Mucosa of gallbladder (tissue), 1 donor: ENCODE measurements at places on chromosomes 2 and 18. TPM values are rescaled to one million over a fixed set of nuclear protein-coding genes. Genes with fewer than 3 reads are reported as not detected.

NEB gene
- total RNA-seq: 140 TPM

RNASEH1 gene
- 14.9 TPM for total RNA-seq

MRPL33 gene
- total RNA-seq: 78.5 TPM

ANKRD62 gene
- not detected for total RNA-seq

BZW1 gene
- total RNA-seq: 158 TPM

ICOS gene
- 0.98 TPM for total RNA-seq

SDC1 gene
- 1,059 TPM for total RNA-seq

UGT1A1 gene
- total RNA-seq: 2.6 TPM

SIX2 gene
- not detected for total RNA-seq

FBXO11 gene
- 58.2 TPM for total RNA-seq

DNA sequence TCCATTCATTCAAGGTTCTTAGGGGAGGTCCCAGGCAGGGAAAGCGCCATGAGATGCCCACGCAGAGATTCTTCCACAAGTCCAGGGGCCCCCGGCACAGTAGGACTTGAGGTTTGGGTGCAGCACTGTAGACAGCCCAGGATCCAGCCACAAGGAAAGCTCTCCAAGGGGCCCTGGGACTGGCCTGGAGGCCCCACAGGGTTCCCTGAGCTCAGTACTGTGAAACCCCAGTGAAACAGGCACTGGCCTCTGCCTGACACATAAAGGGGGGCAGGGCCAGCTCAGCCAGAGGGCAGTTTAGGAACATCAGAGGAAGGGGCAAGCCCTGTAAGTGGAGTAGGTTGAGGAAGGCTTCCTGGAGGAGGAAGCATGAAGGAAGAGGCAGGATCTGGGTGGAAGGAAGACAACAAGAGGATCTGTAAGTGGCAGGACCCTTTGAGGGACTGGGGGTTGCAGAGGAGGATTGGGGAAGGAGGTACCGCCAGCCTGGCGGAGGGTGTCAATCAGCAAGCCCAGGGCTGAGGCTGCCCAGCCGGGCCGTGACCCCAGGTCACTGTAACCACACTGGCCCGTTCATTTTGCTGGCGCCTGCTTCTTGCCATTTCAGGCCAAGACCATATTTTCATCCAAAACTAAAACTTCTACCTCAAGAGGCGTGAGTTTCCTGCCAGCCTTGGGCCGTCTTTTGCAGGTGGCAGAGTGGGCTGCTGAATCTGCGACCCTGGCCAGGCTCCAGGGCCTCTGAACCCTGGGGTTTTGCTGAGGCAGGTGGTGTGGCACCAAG lies 175.2 kb downstream of the SMAD7 start:
- no peak for DNase-seq

GRCh38 chr18:57209713-57210106 lies 62.8 kb downstream of the BOD1L2 start:
- DNase-seq: no peak

DNA sequence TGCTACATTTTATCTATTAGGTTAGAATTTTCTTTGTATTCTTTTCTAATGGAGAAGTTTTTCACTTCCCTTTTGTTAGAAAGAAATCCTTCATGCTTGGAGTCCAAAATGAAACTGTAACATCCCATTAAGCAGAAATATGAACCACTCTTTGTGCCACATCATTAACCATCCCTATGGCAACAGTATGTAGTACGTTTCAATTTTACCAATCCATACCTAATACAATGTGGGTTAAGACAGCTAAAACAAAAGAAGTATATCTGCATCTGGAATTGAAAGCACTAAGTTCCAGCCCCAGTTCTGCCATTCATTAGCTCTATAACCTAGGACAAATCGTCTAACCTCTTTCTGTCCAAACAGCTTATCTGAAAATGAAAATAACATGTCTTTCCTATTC lies 409.2 kb upstream of the SPHKAP start:
- no peak for DNase-seq

DNA sequence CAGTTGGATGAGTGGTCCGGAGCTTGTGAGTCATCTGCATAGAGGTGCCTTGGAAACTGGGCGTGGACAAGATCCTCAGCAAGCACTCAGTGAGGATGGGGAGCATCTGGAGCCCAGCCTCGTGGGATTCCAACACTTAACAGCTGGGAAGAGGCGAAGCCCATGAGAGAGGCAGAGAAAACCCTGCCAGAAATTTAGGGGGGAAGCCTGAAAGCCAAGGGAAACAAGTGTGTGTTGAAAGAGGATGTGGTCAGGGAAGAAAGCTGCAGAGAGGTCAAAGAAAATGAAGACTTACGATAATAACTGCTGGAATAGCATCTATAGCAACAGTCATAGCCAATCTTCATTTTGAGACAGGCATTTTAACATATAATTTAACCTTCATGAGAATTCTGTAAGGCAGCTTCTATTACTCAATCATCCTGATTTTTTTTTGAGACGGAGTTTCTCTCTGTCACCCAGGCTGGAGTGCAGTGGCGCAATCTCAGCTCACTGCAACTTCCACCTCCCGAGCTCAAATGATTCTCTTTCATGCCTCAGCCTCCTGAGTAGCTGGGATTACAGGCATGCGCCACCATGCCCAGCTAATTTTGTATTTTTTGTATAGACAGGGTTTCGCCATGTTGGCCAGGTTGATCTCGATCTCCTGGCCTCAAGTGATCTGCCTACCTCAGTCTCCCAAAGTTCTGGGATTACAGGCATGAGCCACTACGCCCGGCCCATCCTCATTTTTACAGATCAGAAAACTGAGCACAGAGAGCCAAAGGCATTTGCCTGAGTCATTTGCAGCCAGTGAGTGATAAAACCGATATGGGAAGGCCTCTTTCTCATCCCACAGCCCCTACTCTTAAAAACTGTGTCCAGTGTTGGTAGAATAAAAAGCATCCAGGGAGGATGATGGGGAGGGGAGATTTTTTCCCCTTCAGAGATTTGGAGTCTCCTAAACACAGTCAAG lies 214.4 kb upstream of the EPAS1 start:
- DNase-seq: no peak

DNA sequence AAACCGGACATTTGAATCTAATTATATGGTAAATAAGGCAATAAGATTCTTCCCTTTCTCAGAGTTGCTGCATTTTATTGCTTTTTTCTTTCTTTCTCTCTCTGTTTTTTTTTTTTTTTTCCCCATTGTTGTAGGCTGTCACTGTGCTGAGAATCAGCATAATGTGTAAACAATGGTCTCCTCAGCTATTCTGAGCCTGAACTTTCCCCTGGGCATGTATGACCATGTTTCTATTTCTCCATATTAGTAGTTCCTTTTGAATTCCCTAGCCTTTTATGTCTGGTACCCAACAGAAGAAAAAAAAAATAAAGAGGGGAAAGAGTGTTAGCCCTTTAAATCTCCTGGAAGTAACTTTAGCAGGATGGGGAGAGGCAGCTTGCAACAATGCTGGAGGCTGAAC lies 1862.5 kb downstream of the SUCLG1 start:
- no peak for DNase-seq

DNA sequence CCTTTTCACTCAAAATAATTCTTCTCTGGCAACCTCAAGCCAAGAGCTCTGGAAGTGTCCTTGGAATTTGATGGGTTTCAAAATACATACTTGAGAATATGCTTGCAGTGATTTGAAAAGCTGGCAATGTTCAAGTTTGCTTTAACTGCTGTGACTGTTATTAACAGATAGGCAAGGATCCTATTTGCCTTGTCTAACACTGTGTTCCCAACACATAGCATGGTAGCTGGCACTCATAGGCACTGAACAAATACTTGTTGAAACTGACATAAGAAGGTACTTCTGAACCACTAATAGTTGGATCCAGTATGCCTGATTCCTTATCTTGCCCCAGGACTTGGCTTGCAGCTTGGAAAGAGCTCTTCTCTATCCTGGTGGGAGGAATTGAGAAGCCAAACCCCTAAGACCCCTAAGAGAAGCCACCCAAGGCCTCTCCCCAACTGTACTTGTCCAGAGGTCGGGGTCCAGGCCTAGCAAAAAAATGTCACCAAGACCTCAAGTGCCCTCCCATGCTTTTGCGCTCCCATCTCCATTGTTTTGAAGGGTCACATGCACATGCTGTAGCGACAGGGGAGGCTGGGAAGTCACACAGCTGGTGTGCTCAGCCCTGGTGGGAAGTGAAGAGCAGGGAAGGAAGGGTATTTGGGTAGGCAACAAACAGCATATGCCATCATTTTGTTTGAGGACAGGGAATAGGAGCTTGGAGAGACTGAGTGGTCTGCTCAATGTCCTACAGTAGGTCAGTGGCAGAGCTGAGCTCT lies 118.4 kb upstream of the HAAO start:
- DNase-seq: no peak

GRCh38 chr2:204255526-204255925 lies 289.7 kb upstream of the PARD3B start:
- no peak for DNase-seq

- DNase-seq: no peak
Measured at GRCh38 chr2:40173276-40173675, 278.6 kb downstream of the SLC8A1 start.

- no peak for DNase-seq
Measured at GRCh38 chr18:78739882-78740677, 239.5 kb upstream of the SALL3 start.

DNA sequence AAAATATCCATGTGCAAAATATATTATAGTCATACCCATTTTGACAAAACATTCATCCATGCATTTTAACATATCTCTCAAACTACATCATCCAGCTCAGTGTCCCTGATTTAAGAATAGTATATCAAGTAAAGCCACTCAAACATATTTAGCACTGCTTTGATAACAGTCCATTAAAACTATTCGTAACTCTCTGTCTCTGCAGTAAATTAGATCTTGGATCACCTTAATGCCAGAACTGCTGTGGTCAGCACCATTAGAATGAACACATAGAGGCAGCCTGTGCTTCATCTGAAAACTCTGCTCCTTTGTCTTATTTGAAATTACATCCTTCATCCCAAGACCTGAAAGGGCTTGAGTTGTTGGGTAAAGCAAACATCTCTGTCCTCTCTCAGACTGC lies 234.0 kb downstream of the MBD2 start:
- no peak for DNase-seq

DNA sequence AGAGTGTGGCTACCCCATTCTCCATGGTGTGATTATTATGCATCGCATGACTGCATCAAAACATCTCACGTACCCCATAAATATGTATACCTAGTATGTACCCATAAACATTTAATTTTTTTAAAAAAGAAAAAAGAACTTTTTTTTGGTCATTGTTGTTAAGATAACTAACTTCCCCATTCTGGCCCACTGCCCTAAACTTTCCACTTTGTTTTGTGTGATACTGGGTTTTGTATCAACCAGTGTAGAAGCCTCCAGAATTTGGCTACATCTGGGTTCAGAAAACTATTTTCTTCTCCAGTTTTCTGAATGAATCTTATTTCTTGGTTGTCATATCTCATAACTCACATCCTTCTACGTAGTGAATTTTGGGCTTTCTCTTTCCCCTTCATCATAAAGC lies 62.3 kb upstream of the NABP1 start:
- no peak for DNase-seq

DNA sequence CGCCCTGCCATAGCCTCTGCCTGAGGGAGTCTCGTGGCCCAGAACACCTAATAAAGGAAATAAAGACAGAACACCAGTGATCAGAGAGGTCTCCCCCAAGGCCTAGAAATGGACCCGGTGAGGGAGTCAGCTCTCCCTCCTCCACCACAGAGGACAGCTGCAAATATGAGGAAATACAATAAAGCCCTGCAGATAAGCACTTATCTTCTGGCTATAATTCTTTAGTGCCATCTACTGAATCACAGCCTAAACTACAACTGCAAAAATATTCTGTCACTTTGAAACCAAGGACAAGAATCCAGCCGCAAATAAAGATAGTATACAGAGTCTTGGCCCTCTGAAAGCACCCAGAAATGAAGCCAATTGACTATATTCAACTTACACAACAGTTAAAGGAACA lies 42.4 kb upstream of the TACR1 start:
- DNase-seq: no peak

GRCh38 chr2:199922856-199923255 lies 11.8 kb downstream of the C2orf69 start:
- DNase-seq: no peak

- no peak for DNase-seq
Measured at GRCh38 chr2:75087736-75088135, 111.6 kb downstream of the TACR1 start.

GRCh38 chr2:86704459-86704971 lies 15.6 kb upstream of the RMND5A start:
- DNase-seq: peak; percentile 73

DNA sequence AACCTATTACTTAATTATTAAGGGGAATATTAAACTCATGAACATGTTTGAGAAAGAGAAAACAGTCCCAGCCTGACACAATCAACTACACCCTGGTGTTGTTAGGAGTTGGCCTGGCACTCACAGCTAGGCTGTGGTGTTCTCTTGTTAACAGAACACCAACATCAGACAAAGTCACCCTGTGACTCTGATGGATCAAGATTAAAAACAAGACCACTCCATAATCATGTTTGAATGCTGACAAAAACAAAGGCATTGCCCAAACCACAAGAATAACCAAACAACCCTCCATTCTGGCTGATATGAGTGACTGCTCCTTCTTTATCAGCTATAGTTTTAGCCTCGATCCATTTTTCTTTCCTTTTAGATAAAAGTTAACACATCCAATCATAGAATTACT lies 3.0 kb downstream of the BOLL start:
- DNase-seq: no peak

GRCh38 chr2:12502759-12503158 lies 214.0 kb upstream of the TRIB2 start:
- DNase-seq: no peak

DNA sequence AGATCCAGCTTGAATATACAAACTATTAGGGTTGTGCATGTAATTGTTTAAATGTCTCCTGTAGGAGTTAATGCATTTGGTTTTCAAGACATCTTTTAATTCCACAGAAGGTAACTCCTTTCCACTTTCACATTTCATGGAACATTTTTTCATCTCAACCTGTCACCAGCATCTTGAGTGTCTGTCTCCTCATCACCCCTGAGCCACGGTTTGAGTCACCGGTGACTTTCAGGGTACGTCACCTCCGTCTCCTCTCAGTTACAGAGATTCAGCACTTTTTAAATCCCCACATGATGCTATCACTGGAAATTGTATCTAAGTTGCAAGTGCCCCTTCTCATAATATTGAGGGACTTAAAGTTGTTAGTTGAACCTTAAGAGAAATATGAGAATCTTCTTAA lies 25.3 kb downstream of the GPR55 start:
- no peak for DNase-seq

- DNase-seq: no peak
Measured at GRCh38 chr2:171244970-171245782, 84.5 kb upstream of the TLK1 start.

- no peak for DNase-seq
Measured at GRCh38 chr18:47909484-47909883, 21.0 kb downstream of the SMAD2 start.

DNA sequence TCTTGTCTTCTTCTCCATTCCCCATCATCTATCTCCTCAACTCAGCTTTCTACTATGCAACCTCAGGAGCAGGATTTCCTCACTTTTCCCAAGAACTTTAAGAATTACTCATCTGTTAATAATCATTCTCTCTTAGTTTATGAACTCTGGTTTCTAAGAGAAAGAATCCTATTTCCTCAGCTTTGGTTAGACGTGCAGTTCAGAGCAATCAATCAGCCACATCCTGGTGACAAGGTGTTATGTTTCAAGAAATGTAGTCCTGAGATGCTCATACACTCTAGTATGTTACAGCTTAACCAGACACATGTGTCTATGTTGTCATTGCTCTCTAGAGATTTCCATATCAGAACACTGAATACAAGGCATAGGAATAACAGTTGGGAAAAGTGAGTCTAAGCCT lies 277.9 kb downstream of the MBD2 start:
- no peak for DNase-seq
